ENCODE measurements at places on chromosomes 2 and 18.

DNA sequence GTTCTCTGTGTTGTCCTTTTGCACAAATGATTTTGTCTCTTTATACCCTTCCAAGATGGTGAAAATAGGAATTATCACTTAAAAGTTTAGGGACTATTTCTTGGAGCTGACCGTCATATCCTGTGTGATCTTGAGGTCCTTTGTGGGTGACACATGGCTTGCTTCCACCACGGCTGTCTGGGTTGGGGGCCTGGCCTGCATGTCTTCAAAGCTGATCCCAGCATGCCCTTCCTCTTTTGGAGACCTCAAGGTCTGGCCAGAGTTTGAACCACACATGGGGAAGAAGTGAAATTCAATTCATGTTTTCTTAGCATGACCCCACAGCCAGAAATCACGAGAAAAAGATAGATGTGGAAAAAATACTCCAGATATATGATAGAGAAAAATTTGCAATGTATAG, 14.0 kb downstream of the SFTPB start:
- no peak for DNase-seq

DNA sequence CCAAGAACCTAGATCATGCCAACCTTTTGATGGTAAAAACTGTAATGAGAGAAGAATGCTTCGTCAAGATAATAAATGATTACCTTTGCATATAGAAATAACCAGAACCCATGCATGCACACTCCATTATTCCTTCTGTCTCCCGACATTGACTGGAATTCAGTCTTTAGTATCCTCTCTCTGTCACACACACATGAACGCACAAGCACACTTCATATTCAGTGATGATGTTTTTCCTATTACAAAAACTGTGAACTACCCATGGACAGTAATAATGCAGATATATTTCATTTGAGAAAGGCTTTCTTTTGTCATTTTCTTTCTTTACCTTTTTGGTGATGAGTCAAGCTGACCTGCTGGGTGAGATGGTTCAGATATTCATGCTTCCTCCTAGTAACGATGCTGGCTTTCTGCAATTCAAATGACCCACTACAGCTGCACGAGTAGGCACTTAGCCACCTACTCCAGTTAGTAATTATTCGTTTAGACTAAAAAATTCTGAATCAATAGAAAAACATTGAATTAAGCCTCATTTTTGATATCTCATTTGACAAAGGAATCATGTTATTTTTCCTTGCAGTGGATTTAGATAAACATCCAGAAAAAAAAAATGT, 382.2 kb downstream of the TGIF1 start:
- no peak for DNase-seq

- DNase-seq = no peak
Measured at GRCh38 chr2:117127680-117128079, 686.8 kb upstream of the DDX18 start.

DNA sequence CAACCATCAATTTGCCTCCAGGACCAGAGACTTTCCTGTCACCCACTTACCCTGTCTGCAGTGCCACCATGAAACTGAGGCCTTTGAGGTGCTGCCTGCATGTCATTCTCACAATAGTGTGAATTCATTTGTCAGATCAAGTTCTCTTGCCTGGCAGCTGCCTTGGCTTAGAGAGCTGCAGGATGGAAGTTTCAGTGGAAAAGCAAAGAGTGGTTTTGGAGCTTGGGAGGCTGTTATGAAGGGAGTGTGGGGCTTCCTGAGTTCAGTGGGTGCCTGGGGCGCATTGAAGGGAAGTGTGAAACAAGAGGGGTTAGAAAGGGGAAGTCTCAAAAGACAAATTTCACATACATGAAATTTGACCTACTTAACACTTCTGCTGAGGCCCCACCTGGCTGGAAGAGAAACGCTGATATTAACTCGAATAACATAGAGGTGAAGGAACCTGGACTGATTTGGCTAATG, 7.9 kb upstream of the LBH start:
- no peak for DNase-seq

DNA sequence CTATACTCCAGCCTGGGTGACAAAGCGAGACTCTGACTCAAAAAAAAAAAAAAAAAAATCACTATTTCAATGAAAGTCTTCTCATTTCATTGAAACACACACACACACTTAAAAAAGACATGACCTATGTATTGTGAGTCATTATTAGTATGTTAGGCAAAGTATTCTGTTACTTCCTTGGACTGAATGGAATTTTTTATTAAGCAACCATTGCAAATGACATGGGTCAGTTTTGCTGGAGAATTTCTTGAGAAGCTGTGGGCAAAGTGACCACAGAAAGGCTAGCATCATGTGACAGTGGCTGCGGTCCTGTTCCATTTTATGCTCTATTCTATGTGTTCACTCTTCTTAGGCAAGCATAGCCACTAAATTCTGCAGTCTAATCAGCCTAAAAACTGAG, 695.7 kb downstream of the TDRD15 start:
- no peak for DNase-seq

DNA sequence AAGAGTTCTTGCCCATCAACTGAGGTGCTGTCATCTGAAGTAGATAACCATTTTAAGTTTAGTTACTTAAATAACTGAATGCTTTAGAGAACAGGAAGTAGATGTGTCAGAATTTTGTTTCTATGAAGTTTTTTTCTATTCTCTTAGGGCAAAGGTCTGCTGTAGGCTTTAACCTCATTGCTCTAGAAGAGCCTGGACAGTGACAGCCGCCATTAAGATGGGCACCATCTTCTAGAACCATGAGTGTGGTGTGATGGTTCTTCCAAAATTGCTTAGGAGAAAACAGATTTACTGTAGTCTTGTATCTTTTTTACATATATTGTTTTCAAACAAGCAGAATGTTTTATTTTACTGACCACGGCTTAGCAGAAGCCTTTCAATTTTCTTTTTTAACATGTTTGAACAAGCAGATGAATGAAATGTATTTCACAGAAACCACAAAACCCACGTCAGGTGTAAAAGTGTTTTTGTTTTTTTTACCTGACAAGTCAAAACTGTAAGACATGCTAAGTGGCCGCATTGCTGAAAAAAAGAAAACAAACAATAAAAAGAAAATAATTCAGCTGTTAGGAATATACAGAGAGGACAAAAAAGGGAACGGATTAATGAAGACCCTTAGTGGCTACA, 77.9 kb downstream of the PRELID3A start:
- no peak for DNase-seq

GRCh38 chr2:201126308-201127151, 10.6 kb downstream of the CFLAR start:
- no peak for DNase-seq

- DNase-seq = no peak
Measured at GRCh38 chr2:43408407-43409160, 182.2 kb upstream of the ZFP36L2 start.

DNA sequence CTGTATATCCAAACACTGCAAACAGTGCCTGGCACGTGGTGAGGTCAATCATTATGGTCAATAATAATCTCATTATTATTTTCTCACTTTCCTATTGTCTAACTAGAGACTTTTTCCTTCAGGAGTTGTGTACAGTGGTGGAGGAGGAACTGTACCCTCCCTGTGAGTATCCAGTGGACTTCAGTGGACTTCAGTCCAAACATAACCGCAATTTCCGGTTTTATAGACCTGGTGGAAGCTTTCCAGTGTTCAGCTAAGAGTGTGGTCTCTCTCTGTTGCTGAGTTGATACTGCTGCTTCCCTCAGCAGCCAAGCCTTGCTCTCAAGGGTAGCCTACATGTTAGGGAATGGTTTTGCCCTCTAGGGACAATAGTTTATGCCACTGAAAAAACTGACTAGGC, 447.1 kb downstream of the TMEM182 start:
- no peak for DNase-seq

- DNase-seq = no peak
Measured at GRCh38 chr2:218020281-218020680, 17.5 kb upstream of the TNS1 start.

DNA sequence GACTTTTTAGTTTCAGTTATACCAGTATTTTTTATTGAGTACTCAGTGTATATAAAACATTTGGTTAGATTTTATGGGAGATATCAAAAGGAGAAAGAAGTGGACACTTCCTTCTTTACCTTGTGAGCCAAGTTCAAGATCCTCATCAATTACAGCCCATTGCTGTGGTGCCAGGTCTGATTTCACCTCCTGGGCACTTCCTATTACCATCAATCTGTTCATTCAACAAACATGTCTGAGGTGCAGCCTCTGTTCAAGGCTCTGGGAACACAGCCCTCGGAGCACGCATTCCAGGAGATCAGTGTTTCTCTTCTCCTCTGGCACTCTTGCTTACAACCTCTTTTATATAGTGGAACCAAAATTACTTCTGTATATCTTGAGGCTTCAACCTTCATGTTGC, 171.4 kb upstream of the ALPP start:
- no peak for DNase-seq

DNA sequence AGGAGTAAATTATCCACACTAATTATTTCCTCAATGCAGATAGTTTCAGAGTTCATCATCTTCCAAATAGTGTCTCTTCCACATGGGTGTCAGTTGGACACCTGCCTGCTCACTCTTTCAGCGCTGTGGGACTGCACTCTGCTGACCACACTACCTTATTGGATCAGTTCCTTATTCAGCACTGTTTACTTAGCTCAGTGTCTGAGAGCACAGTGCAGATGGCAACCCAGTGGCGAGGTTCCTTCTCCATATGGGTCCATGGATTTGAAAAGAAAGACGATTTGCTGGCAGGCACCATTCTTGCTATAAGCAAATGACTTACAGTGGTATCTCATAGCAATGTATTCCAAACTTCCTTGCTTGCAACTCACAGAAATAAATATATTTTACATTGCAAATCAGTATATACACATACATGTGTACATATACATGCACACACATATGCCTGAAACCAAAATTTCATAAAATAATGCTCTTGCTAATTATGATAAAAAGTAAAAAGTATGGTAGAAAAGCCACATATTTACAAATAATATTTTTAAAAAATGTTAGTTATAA, 354.8 kb downstream of the INSIG2 start:
- DNase-seq = no peak

GRCh38 chr2:240642806-240643092, 17.5 kb downstream of the GPR35 start:
- DNase-seq = no peak

All from skin of body (tissue), 3 donors.